ENCODE measurements at places on chromosomes 1 and 21.

DNA sequence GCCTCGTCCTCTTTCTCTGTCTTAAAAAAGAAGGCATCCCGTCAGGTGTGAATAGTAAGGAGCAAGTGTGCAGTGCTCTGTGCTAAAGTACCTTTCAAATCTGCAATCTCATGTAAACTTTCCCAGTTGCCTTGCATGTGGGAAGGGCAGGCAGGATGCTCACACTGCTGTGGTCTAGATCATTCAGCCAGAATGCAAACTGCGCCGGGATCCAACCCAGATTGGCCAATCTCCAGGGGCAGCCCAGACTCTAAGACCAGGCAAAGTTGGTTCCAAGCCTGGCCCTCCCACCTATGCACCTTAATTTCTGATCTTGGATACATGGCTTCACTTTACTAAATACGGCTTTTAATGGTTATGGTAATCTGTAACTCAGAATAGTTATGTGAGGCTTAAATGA, 3.2 kb upstream of the MAP1LC3C start:
- no peak for DNase-seq

GRCh38 chr1:164771041-164771618, 212.1 kb downstream of the PBX1 start:
- no peak for DNase-seq

DNA sequence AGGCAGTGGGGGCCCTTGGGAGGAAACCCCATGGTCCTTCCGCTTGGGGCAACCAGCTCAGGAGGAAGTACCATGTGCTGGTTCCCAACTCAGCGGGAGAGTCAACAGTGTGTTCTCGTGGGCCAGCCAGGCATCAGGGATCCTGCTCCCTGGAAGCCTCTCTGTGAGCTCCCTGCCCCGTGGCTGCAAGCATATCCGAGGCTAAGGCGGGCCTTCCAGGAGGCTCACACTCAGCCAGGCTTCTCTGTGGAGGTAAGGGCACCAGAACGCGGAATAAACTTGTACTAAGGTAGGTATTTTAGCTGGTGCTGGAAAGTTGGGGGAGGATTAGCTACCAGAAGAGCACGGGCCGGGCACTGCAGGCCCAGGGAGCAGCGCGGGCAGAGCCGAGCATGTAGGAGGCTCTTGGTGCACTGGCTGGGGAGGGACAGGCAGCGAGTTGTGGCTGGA, 74.7 kb upstream of the POU3F1 start:
- DNase-seq = no peak

DNA sequence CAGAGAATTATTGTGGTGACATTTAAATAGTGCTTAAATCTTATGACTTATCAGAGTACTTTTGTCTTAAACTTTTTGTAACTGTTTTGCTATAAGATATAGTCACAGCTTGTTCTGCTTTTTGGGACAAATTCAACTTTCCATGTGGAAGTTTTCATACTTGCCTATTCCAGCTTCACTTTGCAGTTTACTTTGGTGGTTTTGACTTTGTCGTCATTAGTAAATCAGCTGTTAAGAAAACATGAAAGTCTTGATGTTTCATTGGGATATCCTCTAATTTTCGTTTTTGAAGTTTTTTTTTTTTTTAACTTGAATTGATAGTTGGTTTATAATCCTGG, 31.3 kb downstream of the SDCCAG8 start:
- DNase-seq = no peak

- no peak for DNase-seq
Observed at GRCh38 chr1:190904091-190904695, 426.5 kb upstream of the BRINP3 start.

- no peak for DNase-seq
Observed at GRCh38 chr1:114368560-114369255, 142.3 kb downstream of the TRIM33 start.
